Activated CD8-positive, alpha-beta memory T cell treated with anti-CD3 and anti-CD28 coated beads for 1 hour (primary cell): ENCODE measurements at places on chromosomes 3 and 15.

DNA sequence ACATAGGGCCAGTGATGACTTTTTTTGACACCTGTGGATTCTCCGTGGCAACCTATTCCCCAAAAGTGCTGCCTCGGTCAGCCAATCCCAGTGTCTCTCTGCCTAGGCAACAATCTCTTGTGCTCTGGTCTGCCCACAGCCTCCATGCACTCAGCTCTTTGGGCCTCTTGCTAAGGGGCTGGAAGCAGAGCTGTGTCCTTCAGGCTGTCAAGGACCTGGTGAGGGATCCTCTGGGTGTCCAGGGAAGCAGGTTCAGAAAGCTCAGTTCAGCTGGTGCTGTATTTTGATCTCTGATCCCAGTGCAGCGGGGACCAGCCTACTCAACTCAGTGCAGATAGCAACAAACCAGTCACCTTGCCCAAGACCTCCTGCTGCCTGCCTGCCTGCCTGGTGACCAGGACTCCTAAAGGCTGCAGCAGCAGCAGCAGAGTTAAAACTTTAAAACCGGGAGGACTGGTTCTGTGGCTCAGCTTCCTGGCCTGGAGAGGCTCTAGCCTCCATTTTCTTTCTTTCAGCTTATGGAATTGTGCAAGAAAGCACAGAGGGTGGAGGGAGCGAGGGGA is 6.2 kb downstream of the PAK6 start:
- DNase-seq: no peak

DNA sequence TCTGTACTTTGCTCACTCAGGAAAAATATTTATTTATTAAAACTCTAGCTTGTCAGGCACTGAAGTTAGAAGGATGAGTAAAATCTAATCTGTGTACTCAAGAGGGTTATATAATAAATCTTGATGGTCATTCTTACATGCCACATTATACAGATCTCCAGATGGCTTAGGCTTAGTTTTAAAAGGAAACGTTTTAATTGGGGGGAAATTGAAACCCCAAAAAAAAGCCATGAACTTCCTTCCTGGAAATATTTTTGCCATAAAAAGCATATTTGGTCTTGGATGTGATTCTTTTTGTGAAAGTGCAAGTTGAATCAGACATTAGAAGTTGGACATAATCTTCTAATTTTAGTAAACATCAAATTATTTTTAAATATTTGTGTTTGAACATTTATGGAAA is 6.0 kb downstream of the SENP8 start:
- DNase-seq: no peak

- DNase-seq: no peak
Observed at GRCh38 chr3:23829242-23829934, 23.6 kb downstream of the UBE2E1 start.

GRCh38 chr3:29486096-29486495 is 205.2 kb downstream of the RBMS3 start:
- DNase-seq: no peak

DNA sequence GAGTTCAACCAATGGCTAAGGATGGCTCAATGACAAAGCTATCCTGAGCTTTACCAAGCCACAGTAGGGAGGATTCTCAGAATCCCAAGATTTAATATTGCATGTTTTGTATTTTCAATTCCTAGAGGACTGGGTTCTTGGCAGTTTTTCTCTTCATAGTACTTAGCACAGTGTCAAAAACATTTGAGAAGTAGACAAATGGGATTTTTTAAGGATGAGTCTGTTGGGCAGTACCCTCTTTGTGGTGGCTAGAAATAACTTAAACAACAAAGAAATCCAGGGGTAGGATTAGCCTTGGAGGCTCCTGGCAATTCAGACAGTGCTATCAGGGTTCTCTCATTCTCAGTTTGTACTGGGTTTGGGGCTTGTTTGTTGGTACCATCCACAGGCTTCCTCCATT is 212.8 kb upstream of the RORA start:
- no peak for DNase-seq

- DNase-seq: no peak
Observed at GRCh38 chr3:131387796-131388489, 6.4 kb downstream of the NUDT16 start.

DNA sequence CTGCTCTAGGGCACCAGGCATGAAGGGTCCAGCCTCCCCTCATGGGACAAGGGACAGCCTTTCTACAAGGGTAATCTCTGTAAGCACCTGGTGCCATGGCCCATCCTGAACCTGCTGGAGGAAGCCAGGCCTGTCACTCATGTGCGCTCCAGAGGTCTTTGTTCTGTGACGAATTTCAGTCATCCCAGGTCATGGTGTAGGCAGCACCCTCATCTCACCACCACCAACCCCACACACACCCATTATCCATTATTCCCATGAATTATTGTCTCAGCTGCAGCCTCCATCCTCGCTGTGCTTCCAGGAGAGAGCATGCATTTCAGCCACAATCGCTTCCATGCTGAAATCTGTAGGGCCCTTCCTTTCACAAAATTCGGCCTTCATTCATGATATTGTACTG is 419.3 kb downstream of the EPHB1 start:
- DNase-seq: no peak

GRCh38 chr3:102530415-102531181 is 95.8 kb downstream of the ZPLD1 start:
- DNase-seq: no peak

- no peak for DNase-seq
Observed at GRCh38 chr3:98233468-98233867, 30.6 kb upstream of the OR5H6 start.

DNA sequence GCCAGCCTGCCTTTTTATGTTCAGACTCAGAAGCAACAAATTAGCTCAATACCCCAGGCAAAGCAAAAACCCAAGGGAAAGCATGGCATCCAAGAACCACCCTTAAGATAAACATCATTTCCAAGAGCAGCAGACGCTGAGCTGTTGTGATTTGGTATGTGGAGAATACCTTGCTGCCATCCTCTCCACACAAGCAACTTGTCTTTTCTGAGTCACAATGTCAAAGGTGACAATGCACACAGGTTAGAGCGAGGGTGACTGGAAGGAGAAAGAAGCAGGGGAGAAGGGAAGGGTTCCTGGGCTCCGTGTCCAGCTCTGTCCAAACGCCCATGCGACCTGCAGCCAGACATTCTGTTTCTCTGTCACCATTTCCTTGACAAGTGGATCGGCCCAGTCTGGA is 6.0 kb downstream of the PCSK6 start:
- no peak for DNase-seq

GRCh38 chr3:3184876-3185275 is 5.4 kb upstream of the CRBN start:
- DNase-seq: no peak

DNA sequence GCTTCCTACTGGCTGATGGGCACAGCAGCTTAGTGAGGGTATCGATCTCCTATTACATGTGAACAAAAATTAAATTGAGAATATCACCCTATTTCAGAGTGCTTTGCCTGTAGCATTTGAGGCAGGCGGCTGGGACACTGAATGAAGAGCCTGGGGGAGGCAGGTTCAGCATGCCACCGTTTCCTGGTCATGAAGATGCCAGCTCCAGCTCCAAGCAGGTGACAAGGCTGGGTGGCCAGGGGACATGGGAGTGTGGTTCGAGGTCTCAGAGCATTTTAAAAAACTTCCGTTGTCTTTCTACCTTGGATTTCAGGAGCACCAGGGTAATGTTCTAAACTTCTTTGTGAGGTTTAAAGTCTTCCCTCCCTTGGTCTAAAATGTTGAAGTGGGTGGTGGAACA is 158.2 kb downstream of the RPLP1 start:
- DNase-seq: no peak

DNA sequence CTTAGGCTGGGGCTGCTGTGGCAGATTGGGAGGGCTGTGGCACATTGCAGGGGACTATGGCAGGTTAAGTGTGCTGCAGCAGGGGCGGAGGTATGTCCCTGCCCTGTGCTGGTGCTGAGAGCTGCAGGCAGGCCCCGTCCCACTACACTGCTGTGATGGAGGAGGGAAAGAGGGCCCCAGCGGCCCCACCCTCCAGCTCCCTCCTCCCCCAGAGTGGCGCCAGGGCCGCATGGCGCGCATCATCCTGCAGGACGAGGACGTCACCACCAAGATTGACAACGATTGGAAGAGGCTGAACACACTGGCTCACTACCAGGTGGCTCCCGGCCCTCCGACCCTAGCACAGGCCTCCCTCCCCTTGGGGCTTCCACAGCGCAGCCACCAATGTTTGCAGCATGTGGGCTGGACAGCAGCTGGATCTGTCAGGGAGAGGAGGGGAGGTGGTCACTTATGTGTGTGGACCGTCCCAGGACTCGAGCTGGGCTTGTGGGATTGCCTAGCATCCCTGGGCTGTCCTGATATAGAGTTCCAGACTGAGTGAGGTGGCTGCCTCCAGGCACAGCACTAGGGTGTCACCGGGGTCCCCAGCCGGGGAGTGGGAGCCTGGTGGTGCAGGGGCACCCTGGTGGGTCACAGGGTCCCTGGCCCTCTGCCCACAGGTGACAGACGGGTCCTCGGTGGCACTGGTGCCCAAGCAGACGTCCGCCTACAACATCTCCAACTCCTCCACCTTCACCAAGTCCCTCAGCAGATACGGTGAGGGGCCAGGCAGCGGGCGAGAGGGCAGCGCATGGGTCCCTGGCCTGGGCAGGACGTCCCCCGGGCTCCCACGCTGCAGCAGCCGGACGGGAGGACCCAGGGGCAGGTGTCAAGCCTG is 46.1 kb downstream of the PLXNA1 start:
- DNase-seq: no peak

DNA sequence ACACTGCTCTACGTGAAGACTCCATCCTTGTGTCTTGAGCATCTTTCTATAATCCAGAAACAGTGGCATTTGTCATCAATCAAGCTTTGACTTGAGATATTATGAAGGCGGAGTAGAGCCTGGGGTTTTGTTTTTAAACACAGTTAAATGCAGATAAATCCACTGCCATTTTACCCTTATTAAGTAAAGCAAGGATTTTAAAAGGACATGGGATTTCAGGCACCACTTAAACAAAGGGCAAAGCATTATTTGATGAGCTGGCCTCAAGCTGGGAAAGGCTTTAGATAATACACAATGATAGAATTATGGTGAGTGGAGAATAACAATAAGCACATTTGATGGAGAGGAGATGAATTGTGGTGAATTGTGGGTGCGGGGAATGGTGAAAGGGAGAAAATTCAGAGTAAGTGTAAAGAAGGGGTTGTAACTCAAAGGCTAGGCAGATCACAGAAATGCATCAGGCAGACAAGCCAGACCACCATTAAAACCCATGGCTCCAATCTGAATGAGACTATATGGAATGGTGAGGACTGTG is 54.9 kb upstream of the GLCE start:
- no peak for DNase-seq

DNA sequence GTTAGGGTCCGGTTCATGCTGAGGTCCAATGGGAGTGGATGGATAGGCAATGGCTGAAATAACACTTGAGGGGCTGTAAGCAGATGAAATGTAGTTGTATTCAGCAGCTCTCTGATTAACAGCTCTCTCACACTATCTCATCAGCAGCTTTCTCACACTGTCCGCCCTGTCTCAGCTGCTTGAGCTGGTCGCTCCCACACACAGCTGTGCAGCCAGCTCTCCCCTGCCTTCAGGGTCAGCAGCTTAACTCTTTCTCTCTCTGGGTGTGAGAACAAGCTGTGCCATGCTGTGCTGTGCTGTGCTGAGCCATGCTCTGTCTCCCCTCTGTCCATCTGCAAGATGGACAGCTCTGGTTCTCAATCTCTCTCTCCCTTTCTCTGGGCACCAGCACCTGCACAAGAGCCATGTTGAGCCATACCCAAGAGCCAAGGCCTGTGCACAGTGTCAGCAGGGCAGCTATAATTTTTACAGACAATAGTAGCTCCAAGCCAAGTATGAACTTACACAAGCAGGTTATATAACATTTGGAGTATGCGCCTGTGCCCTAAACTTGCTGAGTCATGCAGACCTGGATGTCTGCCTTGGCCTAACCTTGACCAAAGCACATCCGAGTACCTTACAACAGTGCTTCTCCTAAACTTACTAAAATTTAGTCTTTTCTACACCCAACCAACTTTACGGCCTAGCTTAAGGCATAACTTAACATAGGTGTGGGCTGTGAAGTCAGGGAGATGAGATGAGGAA is 291.3 kb upstream of the TRIM42 start:
- no peak for DNase-seq

DNA sequence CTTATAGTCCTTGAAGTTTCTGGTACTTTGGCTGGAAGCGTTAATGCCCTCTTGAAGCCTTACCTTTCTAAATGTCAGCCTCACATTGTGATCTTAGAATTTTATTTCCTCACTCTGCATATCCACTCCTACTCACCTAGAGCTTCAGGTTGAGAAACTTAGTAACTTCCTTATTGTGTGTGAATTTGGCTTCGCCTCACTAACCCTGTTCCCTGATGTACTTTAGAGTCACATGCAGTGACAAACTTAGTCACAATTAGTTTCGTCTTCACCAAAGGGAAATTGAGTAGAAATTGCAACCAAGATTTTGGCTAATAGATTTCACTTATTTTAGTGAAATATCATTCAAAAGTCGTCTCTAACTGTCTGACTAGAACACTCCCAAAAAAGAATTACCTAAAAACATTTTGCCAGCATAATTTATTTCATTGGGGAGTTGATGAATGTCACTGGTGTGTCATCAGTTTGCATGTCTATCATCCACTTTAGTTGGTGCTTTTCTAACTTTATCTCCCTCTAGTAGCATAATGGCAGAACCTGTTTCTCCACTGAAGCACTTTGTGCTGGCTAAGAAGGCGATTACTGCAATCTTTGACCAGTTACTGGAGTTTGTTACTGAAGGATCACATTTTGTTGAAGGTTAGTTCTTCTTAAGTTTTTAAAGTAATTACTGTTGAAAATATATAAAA is 960 bp downstream of the MFN1 start:
- DNase-seq: no peak

DNA sequence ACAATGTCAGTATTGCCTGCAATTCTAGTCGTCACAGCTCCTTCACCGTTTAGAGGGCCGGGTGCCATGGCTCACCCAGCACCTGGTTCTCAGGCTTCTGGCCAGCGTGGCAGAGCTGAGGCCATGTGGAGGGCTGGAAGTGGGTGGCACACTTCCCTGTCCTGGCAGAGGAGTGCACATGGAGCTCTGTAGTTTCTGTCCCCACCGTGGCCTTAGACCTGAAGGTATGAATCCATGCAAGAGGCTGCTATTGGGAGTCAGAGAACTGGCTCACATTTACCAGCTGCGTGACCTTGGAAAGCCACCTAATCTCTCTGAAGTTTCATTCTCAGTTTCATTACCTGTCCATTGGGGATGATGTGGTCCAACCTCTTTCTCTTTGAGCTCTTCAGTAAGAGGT is 22.2 kb downstream of the EPHB1 start:
- no peak for DNase-seq

- DNase-seq: no peak
Observed at GRCh38 chr15:87752250-87752951, 504.1 kb downstream of the NTRK3 start.

- no peak for DNase-seq
Observed at GRCh38 chr15:76968306-76968705, 26.6 kb upstream of the PSTPIP1 start.

DNA sequence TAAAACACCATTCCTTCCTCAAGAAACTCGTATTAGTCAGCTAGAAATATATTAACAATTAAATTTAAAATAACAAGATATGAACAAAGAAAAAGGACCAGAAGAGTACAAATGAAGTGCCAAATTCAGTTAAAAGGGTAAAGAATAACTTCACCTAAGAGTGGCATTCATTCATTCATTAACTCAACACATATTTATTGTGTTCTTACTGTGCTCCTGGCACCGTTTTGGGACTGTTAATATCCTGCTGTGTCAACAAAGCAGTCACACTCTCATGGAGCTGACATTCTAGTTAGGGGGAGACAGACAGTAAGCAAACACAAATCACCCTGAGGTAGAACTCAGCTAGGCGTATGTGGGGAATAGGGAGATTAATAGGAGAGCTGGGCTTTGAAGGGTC is 123.6 kb upstream of the DPPA4 start:
- DNase-seq: no peak
